CD4-positive, alpha-beta memory T cell (primary cell): ENCODE measurements at places on chromosomes 16 and 17.

- no peaks in the 10 kb centered on the region for H3K36me3 ChIP-seq
- no peak overlapping the region for H3K27ac ChIP-seq
- no peaks in the 10 kb centered on the region for H3K4me1 ChIP-seq
- H3K4me3 ChIP-seq: no peak overlapping the region
- H3K27me3 ChIP-seq: peaks cover 11% of the 10 kb centered on the region
- DNase-seq: no peak
These were observed 231.1 kb downstream of the COPRS start for GRCh38 chr17:31627960-31628359.

DNA sequence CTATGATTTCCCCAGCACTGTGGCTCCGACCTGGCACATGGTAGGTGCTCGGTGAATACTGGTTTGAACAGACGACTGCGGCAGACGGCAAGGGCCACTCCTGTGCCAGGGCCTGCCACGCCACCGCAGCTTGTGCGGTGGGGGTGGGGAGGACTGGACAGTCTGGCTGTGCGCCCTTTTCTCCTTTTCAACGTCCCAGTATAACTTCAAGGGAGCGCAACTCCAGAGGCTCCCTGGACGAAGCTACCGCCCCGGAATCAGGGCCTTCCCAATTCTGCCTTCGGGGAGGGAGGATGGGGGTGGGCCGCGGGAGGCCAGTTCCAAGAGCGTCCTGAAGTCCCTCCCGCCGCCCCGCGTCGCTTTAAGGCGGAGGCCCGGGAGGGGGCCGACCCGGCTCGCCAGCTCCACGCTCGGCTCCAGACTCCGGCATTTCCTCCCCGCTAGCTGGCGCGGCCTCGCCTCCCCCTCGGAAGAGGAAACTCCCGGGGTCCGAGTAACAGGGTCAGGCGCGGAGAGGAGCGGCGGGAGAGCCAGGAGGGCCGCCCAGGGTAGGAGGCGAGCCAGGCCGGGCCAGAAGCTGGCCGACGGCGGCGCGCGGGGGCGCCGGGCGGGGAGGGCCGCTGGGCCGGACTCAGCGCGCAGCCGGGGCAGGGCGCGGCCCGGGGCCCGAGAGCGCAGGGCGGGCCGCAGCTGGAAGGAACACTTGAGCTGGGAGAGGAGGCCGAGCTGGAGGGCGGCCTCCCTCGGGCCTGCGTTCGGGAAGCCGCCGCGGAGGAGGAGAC lies at the start of gene ITPRIPL2:
TSS of gene ITPRIPL2 (plus strand) at position 388 of the 782 bp plus-strand sequence. CDS start 498 bp downstream, outside the sequence.
- H3K4me1 ChIP-seq: peaks cover 19% of the 10 kb centered on the region
- no peak within 1 kb of the TSS for H3K4me3 ChIP-seq
- no peak within 1 kb of the TSS for H3K27ac ChIP-seq
- H3K36me3 ChIP-seq: no peaks in the 10 kb centered on the region
- DNase-seq: no peak

DNA sequence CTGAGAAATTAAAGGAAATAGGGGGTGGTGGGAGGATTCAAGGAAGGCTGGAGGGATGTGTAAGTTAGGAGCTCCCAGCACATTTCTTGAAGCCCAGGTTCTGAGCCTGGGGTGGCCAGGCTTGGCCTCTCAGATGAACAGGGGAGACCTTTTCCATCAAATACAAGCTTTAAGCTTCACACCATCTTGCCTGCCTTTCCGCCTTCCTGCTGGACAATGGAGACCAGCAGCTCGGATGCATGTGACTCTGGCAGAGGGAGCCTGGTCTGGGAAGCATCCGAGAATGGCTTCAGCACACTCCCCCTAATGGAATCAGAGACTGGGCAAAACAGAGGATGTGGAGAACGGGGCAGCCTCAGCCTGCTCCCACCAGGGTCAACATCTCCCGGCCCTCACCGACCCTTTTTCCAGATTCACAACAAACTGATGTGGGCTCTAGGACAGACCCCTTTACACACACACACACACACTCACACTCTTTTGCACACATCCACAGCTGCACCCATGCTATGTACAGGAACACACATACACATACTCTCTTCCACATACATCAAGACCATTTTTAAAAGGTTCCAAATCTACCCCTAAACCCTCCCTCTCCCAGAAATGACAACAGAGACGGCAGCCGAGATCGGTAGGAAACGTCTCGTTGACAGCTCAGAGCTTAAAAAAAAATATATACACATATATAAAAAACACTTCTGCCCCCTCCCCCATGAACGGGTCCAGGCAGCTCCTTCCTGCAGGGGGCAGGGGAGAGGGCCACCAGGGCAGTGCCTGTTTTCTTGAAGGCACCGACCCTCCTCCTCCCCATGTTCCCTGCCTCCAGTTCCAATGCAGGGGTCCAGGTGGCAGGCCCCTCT lies 6.5 kb upstream of the ATXN7L3 start:
- no peak for DNase-seq
- no peaks in the 10 kb centered on the region for H3K27me3 ChIP-seq
- H3K27ac ChIP-seq: no peak overlapping the region
- peaks cover 31% of the 10 kb centered on the region for H3K36me3 ChIP-seq
- H3K4me1 ChIP-seq: peaks cover 39% of the 10 kb centered on the region

DNA sequence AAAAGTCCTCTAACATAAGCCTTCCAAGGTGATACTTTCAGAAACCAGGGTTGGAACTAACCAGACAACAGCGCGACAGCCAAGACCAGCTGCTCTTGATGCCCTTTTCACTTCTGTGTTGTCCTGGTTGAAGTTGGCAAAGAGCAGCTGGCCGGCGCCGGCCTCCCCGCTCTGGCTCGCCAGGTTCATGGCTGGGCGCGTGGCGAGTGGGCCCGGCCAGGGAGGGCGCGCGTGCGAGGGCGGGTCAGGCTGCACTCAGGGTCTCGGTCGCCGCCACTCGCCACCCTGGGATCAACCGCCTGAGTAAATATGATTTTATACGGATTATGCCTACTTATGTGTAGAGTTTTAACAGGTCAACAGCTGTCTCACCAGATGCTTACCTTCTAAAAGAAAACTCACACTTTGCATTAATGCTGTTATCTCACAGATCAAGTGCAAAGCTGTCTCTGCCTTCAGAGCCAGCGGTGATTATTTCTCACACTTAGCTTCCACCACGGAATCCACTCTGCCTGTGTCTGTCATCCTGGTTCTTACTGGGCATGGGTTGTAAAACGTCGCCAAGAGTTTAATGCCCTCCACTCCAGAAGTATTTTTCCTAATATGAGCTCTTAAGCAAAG lies 13.5 kb downstream of the KCTD2 start:
- no peak overlapping the region for H3K27ac ChIP-seq
- peaks cover 4% of the 10 kb centered on the region for H3K4me1 ChIP-seq
- no peaks in the 10 kb centered on the region for H3K27me3 ChIP-seq

- no peak for DNase-seq
- H3K27ac ChIP-seq: no peak overlapping the region
- H3K36me3 ChIP-seq: no peaks in the 10 kb centered on the region
- no peaks in the 10 kb centered on the region for H3K27me3 ChIP-seq
These were observed 254.5 kb upstream of the CACNG5 start for GRCh38 chr17:66580184-66580955.

GRCh38 chr16:6708576-6709215 lies 623.9 kb upstream of the RBFOX1 start:
- H3K4me1 ChIP-seq: no peaks in the 10 kb centered on the region
- no peaks in the 10 kb centered on the region for H3K27me3 ChIP-seq
- DNase-seq: no peak
- H3K27ac ChIP-seq: no peak overlapping the region
- no peak overlapping the region for H3K4me3 ChIP-seq
- no peaks in the 10 kb centered on the region for H3K36me3 ChIP-seq

- peaks cover under 1% of the 10 kb centered on the region for H3K27me3 ChIP-seq
- H3K4me3 ChIP-seq: no peak overlapping the region
- H3K4me1 ChIP-seq: peaks cover 42% of the 10 kb centered on the region
- no peak overlapping the region for H3K27ac ChIP-seq
These were observed 4.4 kb downstream of the CBX4 start for GRCh38 chr17:79834565-79835469.

DNA sequence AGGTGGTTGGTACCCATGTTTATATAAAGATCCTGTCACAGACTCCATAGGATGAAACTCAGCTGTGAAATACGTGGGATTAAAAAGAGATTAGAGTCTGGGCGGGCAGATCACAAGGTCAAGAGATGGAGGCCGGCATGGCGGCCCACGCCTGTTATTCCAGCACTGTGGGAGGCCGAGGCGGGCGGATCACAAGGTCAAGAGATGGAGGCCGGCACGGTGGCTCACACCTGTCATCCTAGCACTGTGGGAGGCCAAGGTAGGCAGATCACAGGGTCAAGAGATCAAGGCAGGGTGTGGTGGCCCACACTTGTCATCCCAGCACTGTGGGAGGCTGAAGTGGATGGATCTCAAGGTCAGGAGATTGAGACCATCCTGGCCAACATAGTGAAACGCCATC lies 3.9 kb downstream of the ANAPC11 start:
- peaks cover 19% of the 10 kb centered on the region for H3K36me3 ChIP-seq
- H3K27ac ChIP-seq: no peak overlapping the region
- H3K27me3 ChIP-seq: no peaks in the 10 kb centered on the region
- H3K4me3 ChIP-seq: no peak overlapping the region
- DNase-seq: no peak

- peaks cover 26% of the 10 kb centered on the region for H3K36me3 ChIP-seq
- no peaks in the 10 kb centered on the region for H3K27me3 ChIP-seq
- no peak for DNase-seq
- peaks cover 8% of the 10 kb centered on the region for H3K4me1 ChIP-seq
- H3K27ac ChIP-seq: no peak overlapping the region
These were observed 25.0 kb downstream of the MAP3K3 start for GRCh38 chr17:63647065-63647725.

- H3K27me3 ChIP-seq: no peaks in the 10 kb centered on the region
- H3K4me1 ChIP-seq: no peaks in the 10 kb centered on the region
- H3K4me3 ChIP-seq: no peak overlapping the region
- DNase-seq: no peak
- H3K36me3 ChIP-seq: no peaks in the 10 kb centered on the region
These were observed 20.1 kb downstream of the COX11 start for GRCh38 chr17:54948380-54948779.

DNA sequence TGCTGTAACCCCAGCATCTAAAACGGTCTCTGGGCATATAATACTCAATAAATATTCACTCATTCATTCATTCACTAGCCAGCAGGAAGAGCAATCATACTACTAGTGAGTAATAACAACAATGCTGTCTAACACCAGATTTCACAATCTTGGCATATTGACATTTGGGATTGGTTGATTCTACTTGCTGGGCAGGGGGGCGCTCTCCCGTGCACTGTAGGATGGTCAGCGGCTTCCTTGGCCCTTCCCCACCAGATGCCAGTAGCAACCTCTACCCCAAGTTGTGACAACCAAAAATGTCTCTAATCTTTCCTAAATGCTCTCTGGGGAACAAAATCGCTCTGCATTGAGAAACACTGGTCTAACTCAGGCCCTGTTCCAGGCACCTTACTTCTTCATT lies 20.7 kb downstream of the WFDC1 start:
- H3K4me3 ChIP-seq: no peak overlapping the region
- H3K36me3 ChIP-seq: no peaks in the 10 kb centered on the region
- H3K27ac ChIP-seq: no peak overlapping the region
- peaks cover 8% of the 10 kb centered on the region for H3K27me3 ChIP-seq
- no peak for DNase-seq
- H3K4me1 ChIP-seq: no peaks in the 10 kb centered on the region

- DNase-seq: no peak
- no peak overlapping the region for H3K4me3 ChIP-seq
- no peaks in the 10 kb centered on the region for H3K4me1 ChIP-seq
These were observed 12.8 kb downstream of the FLYWCH2 start for GRCh38 chr16:2895813-2896212.

GRCh38 chr17:45345554-45346215 lies 28.9 kb upstream of the MAP3K14 start:
- no peak for DNase-seq
- H3K27me3 ChIP-seq: no peaks in the 10 kb centered on the region
- no peaks in the 10 kb centered on the region for H3K36me3 ChIP-seq
- no peak overlapping the region for H3K4me3 ChIP-seq
- H3K27ac ChIP-seq: no peak overlapping the region

GRCh38 chr17:29848737-29849136 lies 81.3 kb downstream of the SSH2 start:
- H3K27ac ChIP-seq: no peak overlapping the region
- H3K4me1 ChIP-seq: no peaks in the 10 kb centered on the region
- H3K27me3 ChIP-seq: no peaks in the 10 kb centered on the region
- no peak overlapping the region for H3K4me3 ChIP-seq

DNA sequence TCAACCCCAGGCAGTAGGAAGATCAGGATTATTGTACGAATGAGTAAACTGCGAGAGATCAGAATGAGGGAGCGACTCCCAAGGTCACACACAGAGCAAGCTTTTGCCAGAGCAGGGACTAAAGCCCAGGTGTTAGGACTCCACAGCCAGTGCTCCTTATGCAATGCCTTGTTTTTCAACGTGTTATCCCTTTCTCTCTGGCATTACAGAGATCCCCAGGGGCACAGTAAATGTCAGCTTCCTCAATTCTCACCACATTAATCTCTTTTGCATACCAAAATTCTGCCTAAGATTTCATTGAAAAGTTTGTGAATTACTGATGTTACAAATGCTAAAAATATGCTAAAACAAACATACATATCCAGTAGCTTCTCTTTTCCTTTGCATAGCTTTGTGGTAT lies 68.1 kb upstream of the CES5A start:
- H3K27ac ChIP-seq: no peak overlapping the region
- DNase-seq: no peak
- no peaks in the 10 kb centered on the region for H3K36me3 ChIP-seq
- no peak overlapping the region for H3K4me3 ChIP-seq
- H3K4me1 ChIP-seq: no peaks in the 10 kb centered on the region
- H3K27me3 ChIP-seq: no peaks in the 10 kb centered on the region

DNA sequence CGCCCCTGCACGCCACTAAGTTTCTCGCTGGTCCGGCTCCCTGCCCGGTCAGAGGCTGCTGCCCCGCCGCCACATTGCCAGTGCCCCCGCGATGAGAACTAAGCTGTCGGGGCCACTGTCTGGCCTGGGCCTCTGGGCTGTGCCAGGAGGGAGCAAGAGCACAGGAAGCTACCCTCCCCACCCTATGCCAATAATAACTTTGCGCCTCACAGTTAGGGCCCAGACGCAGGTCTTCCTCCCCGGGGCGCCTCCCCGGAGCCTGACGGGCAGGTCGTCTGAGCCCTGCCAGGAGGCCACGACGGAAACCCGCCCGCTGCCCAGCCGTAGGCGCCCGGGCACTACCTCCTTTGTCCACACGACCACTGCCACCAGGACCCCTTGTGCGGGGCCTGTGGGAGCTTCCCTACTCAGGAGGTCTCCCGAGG lies 1.5 kb downstream of the ZFPM1 start:
- peaks cover 47% of the 10 kb centered on the region for H3K4me1 ChIP-seq
- peak overlapping the region; percentile 82 for H3K4me3 ChIP-seq
- H3K36me3 ChIP-seq: no peaks in the 10 kb centered on the region
- H3K27ac ChIP-seq: peak overlapping the region; percentile 74
